ENCODE measurements at places on chromosomes 6 and 20. TPM values are rescaled to one million over a fixed set of nuclear protein-coding genes. Genes with fewer than 3 reads are reported as not detected.

The ID4 gene
- total RNA-seq, result 74.5 TPM

The LATS1 gene
- 13.5 TPM for total RNA-seq

The CBLN4 gene
- total RNA-seq, result not detected

The FHL5 gene
- 0.93 TPM for total RNA-seq

The HLA-DQB1 gene
- total RNA-seq, result 14.8 TPM

All from right cardiac atrium (tissue), 5 donors.